ENCODE measurements at places on chromosomes 3 and 15.

DNA sequence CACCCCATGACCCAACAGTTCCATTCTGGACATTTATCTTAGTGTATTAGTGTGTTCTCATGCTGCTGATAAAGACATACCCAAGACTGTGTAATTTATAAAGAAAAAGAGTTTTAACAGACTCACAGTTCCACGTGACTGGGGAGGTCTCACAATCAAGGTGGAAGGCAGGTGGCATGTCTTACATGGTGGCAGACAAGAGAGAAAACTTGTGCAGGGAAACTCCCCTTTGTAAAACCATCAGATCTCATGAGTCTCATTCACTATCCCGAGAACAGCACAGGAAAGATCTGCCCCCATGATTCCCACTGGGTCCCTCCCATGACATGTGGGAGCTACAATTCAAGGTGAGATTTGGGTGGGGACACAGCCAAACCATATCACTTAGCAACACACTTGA lies 21.6 kb upstream of the GPD1L start:
- no peak for DNase-seq

GRCh38 chr15:63226155-63226883 lies 36.9 kb downstream of the RAB8B start:
- no peak for DNase-seq

- DNase-seq: no peak
Observed at GRCh38 chr3:43895573-43895972, 204.8 kb downstream of the ABHD5 start.

DNA sequence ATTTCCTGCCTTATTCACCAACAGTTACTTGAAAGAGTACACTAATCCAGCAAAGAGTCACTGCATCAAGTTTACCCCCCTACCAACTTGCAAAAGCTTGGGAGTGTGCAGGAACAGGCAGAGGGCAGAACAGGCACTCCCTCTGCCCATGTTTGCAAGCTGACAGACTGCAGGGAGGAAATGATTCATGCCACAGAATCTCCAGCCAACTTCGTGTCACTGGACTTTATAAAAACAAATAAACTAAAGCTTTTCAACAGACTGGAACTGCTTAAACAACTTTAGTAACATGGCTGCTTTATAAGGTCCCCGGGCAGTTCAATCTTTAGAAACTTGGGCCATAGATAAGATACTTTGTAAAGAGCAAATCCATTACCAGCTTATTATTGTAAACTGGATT lies 129.5 kb downstream of the THRB start:
- DNase-seq: no peak

DNA sequence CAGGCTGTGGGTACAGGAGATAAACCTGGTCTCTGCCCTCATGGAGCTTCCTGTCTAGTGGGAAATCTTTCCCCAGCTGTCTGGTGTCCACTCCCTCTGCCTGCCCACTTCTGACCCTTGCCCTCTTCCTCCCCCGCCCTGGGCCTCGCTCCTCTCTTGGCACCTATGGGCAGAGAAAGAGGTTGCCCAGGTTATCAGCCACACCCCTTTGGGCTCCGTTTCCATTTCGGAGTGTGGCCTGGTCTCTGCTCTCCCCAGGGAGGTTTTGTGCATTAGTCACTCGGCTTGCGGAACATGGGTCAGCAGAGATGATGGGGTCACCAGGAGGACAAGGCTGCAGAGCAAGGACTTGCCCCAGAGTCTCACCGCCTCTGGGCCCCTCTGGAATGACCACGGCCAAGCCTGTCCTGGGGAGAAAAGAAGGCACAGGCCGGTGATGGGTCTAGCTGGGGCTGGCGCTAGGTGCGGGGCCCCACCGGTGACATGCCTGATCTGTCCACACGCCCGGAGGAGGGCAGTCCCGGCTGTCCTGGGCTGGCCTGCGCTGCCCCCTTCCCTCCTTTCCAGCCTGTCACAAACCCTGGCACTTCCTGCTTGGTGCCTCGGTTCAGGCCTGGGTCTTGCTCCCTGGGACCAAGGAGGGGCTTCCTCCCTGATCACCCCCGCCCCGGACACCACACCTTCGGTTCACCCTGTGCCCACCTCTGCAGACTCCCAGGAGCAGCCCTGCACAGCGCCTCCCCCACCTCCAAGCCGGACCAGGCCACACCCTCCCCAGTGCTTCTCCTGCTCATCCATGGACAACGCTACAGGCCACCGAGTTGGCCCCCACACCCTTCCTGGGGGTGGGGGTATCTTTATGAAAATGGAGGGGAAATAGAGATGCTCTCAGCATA lies 35.6 kb upstream of the MUC4 start:
- DNase-seq: peak; percentile 42

- DNase-seq: no peak
Observed at GRCh38 chr15:41487802-41488201, 5.9 kb upstream of the ITPKA start.

- no peak for DNase-seq
Observed at GRCh38 chr3:177300039-177300833, 103.0 kb upstream of the TBL1XR1 start.

DNA sequence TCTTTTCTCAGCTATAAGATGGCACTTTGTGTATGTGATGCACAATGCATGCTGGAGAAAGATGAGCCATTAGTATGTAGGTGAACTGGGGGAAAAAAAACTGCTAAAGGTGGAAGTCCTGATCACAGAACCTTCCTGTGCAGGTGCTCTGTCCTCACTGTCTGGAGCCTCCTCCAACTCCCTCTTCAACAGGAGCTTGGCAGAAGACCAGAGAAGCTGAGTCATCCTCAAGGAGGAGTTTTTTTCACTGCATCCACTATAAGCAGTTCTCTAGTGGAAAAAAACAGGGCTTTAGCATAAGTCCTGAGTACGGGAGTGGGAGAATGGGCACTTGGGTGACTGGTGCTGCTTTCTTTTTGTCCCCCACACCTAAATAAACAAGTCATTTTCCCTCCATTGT lies 168.4 kb upstream of the CADPS start:
- no peak for DNase-seq

- no peak for DNase-seq
Observed at GRCh38 chr3:110767838-110768237, 303.8 kb upstream of the NECTIN3 start.

DNA sequence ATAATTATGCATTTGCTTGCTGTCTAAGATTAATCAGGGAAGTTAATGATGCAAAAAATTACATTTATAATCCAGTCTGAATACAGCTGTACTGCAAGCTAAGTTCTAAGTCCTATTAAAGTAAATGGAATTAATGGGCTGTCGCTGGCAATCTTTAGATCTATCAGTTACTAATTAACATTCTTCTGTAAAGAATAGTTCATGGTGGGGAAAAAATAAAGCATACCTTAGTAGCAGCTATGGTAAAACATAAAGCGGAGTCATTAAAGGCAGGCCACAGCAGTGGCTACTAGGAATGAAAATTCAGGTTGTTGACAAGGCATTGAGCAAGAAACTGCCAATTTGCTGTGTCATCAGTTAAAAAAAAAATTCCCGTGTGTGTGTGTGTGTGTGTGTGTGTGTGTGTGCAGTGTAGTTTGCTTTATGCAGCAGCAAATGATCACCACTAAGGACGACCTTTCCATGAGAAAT lies 129.8 kb downstream of the ZNF385D start:
- no peak for DNase-seq

- DNase-seq: no peak
Observed at GRCh38 chr15:38620851-38621594, 56.4 kb upstream of the RASGRP1 start.

DNA sequence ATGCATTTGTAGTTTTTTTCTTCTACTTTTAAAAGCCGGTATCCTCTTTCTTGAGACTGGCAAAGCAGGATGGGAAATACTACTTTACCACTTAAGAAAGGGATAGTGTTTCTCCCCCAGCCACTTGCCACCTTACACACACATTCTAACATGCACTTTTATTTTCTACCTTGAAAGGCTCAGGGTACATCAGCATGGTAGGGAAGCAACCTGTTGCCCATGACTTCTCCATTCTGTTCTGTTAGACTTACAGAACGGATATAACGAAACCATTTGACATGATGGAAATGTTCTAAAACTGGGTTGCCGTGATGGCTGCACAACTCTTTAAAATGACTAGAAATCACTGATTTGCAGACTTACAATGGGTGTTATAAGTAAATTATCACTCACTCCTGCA lies 405.5 kb downstream of the SHQ1 start:
- no peak for DNase-seq

GRCh38 chr3:31770822-31771326 lies 210.2 kb downstream of the OSBPL10 start:
- no peak for DNase-seq

DNA sequence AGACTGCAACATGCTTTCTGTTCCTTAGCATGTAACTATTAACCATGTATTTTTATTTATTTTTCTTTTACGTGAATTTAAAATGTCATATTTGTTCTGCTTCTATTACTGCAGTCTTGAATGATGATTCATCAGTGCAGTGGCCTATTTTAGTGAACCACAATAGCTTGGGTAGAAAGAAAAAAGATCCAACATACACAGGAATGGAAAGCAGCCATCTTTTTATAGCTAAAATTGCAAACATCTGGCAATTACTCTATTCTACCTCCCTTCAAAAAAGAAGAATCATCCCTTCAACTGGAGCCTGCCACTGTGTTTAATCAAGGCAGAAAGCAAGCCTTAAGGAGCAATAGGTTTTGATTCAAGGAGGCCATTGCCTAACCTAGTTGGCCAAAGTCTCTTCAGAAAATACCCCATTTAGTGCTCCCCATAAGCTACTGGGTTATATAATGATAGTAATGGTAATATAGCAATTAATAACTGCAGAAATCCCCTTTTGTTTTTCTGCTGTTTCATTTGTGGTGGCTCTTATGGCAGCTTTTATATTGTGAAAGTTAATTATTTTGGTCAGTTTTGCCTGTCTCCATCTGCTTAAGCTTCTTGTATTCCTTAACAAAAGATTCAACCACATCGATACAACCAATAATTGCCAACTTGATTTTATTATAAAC lies 267.3 kb downstream of the LPP start:
- no peak for DNase-seq

DNA sequence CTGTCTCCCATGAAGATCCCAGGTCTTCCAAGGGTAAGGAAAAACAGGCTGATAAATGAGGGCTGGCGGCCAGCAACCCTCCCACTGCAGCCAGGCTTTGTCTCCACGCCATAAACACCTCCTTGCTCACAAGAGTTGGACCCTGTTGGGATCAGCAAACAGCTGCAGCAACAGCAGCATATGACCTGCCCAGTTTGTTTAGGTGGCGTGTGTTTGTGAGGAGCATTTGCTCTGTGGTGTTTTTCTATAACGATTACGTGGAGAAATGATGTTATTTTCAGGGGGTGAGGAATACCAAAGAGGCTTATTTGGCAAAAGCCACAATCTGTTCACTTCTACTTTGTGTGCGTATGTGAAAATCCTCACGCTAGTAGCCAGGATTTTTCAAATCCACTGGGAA lies 58.5 kb downstream of the RFTN1 start:
- DNase-seq: no peak

DNA sequence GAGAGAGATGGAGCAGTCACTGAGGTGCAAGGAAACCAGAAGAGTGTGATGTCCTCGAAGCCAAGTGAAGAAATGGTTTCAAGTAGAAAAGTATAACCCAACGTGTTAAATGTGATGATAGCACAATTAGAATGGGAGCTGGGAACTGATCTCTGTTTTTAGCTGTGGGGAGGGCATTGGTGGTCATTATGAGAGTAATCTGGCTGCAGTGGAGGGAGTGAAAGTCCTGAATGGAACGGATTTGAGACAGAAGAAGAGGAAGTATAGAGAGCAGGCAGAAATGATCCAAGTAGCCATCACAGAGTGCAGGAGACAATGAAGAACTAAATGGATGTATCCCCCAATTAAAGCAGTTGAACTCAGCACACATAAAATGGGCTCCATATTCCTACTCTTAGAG lies 235.3 kb downstream of the IGSF11 start:
- DNase-seq: no peak

DNA sequence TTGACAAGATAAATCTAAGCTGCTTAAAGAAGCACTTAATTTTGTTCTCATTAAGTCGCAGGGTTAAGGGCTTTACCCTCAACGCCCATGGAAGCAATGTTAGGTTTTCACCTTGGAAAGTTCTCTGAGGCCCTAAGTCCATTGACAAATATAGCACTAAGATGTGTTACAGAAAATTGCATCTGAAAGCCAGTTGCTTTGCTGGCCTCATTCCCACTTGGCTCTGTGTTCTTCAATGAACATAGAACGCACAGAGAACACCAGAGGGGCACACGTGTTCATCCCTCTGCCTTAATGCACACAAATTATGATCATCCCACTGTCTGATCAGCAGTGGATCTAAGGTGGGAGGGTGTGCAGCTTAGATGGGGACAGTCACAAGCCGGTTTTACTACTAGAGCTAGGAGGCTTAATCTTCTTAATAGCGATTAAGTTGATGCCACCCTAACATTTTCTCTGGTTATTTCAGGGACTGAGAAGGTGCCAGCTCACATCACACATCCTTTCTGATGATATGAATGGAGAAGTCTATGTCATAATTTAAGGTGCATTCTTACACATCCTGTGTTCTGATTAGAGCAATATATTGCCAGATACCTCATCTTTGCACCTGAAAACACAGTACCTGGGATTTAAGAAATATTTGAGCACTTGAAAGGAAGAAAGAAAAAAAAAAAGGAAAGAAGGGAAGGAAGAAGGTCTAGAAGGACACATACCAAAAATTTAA lies 224.4 kb upstream of the ICE2 start:
- no peak for DNase-seq

GRCh38 chr3:50575372-50575771 lies 6.0 kb downstream of the HEMK1 start:
- DNase-seq: no peak

- no peak for DNase-seq
Observed at GRCh38 chr3:131555456-131555855, 52.7 kb upstream of the MRPL3 start.

DNA sequence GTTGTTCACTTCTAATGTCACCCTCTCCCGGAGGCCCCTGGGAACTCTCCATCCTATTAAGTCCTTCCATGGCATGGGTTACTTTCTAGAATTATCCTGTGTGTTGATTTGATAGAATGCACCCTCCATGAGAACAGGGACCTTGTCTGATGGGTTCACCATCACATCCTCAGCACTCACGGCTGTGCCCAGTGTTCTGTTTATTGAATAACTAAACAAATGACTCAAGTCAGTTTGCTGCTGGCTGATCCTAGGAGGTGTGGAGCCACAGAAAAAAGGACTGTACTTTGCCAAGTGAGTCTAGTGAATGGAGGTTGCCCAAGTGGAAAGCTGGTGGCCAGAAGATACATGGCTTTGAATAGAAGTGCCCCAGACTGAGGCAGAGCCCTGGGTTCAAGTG lies 48.5 kb upstream of the RAB6B start:
- peak; percentile 27 for DNase-seq

DNA sequence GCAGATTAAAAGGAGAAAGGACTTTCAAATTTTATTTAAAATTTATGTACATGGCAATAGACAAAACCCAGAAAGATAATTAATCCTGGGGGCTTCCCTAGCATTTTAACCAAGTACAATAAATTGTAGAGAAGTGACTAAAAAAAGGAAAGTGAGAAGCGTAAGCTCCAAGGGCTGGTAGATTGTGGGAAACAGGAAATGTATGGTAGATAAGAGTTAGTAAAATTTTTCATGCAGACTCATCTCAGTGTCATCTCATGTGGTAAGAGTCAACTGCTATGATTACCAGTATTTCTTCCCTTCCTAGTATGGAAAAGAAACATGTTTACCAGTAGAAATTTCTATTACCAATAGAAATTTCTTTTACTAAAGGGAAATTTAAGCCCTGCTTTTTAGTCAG lies 464.3 kb upstream of the AGTR1 start:
- no peak for DNase-seq

- DNase-seq: no peak
Observed at GRCh38 chr15:67783303-67783702, 42.0 kb upstream of the SKOR1 start.

Data from right forelimb (tissue), 1 donor.